Stimulated activated CD8-positive, alpha-beta memory T cell treated with anti-CD3 and anti-CD28 coated beads, Interleukin-4, amount 100 ng/mL, for 4 hours (primary cell): ENCODE measurements at places on chromosomes 16 and 17.

GRCh38 chr17:40471846-40472732 lies 28.8 kb downstream of the IGFBP4 start:
- DNase-seq, result no peak

GRCh38 chr16:13307851-13308250 lies 406.5 kb downstream of the SHISA9 start:
- no peak for DNase-seq

DNA sequence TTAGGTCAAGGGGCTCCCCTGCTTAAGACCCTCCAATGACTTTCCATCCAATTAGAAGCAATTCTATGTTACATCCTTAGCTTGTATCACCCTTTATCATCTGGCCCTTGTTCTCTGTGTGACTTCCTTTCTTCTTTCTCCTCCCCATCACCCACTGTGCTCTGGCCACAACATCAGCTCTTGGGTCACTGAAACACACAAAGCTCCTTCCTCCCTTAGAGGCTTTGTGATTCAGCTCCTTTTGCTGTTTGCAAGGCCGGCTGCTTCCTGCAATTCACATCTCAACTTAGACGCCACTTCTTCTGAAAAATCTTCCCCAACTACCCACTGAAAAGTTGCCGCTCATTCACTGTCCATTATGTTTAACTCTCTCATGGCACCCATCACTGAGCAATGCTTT lies 130.9 kb upstream of the CACNG3 start:
- no peak for DNase-seq

DNA sequence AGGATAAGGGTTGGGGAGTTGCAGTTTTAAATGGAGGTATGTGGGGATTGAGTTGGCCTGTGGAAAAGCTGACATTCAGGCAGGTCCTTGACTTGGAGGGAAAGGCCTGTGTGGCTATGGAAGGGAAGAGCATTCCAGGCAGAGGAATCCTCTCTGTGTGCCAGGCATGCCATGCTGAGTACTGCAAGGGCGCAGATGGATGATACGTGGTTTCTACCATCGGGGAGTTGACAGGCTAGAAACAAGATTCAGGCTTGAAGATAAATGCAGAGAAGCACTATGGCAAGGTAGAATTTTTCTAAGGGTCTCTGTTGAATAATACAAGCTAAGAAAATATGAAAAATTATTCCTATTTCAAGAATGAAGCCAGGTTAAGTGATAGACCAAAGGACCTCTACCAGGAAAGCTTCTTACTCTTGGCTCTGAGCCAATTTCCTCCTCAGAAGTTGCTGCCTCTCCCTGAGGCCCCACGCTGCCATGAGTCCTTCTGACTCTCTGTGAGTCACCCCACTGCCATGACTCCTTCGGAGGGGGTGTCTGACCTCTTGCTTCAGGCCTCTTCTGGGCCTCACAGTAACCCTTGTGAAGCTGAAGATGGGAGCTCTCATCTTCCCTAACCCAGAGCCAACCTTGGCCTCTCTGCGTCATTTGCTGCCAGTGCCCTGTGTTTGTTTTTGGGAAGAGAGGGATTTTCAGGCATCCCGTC lies 75.8 kb downstream of the WNT3 start:
- DNase-seq, result no peak
